ENCODE measurements at places on chromosomes 5 and 9. TPM values are rescaled to one million over a fixed set of nuclear protein-coding genes. Genes with fewer than 3 reads are reported as not detected.

Gene PTBP3
- 21.6 TPM for total RNA-seq

Gene STK32A
- total RNA-seq = 20.1 TPM

Gene BBLN
- 165 TPM for total RNA-seq

Gene NUTM2F
- total RNA-seq = not detected

Gene PPP2R2B
- total RNA-seq = 6.6 TPM

Gene RFESD
- total RNA-seq = 0.43 TPM

Gene LMX1B
- not detected for total RNA-seq
